T-helper 1 cell treated with Interleukin-12 subunit alpha and Interleukin-12 subunit beta and Interleukin-4 antibody, amounts not matched to agents 30 ng/mL and 1 ng/mL, for 36 hours (primary cell): ENCODE measurements at places on chromosomes 16 and 17. TPM values are rescaled to one million over a fixed set of nuclear protein-coding genes. Genes with fewer than 3 reads are reported as not detected.

HBA2 gene
- not detected in 2 replicates for total RNA-seq

NTN3 gene
- not detected in 2 replicates for total RNA-seq

MT1A gene
- 1.0 TPM in 1 of 2 replicates, not detected in the other for total RNA-seq

SIAH1 gene
- total RNA-seq, result 14.3 and 16.1 TPM in 2 replicates

MRM3 gene
- 17.2 and 21.0 TPM in 2 replicates for total RNA-seq

GAS7 gene
- total RNA-seq, result not detected in 2 replicates
